Stimulated activated CD4-positive, alpha-beta T cell treated with anti-CD3 and anti-CD28 coated beads, Interleukin-1b, Interleukin-23, amount 100 ng/mL, for 48 hours (primary cell): ENCODE measurements at places on chromosomes 6 and 20.

DNA sequence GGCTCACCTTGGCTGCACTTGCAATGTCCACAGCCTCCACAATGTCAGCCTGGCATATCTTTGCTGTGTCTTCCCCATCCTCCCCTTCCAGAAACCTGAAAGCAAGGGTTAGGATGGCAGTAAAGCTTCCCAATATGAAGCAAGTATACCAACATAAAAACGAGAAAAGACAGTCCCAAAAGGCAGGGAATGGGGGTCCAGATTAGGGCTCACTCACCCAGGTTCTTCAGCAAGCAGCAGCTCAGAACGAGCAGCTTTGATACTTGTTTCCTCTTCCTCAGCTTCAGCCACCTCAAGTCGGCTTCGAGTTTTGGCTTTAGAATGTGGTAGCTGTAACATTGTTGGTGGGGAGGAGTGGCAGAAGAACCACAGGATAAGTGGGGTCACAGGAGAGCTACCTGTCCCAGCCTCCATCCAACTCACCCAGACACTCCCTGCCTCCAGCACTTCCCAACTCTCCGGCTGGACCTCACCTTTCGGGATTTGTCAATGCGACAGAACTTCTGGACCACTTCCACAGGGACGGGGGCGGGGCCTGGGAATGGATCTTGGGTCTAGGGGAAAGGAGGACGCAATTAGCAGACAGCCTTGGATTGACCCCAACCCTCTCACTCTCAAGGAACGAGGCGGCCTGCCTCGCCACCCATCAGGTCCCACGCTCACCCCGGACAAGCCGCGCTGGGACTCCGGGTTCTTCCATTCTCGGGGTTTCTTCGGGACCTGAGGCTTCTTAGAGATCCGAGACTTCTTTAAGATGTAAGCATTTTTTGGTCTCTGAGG, 708 bp downstream of the WDR46 start:
- DNase-seq, result no peak

DNA sequence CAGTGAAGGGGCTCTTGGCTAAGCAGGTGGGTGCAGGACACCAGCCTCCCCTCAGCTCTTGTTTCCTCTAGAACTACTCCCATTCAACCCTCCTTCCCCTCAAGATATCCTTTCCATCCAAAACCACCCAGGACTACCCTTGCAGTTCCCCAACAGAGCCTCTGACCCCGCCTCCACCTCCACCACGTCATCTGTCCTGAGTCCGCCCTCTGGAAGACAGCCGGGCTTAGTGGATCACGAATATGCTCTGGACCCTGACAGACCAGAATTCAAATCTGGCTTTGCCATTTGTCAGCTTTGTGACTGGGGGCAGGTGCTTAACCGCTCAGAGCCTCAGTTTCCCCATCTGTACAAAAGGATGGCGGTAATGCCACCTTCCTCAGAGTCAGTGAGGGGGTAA, 31.4 kb downstream of the TFEB start:
- no peak for DNase-seq

DNA sequence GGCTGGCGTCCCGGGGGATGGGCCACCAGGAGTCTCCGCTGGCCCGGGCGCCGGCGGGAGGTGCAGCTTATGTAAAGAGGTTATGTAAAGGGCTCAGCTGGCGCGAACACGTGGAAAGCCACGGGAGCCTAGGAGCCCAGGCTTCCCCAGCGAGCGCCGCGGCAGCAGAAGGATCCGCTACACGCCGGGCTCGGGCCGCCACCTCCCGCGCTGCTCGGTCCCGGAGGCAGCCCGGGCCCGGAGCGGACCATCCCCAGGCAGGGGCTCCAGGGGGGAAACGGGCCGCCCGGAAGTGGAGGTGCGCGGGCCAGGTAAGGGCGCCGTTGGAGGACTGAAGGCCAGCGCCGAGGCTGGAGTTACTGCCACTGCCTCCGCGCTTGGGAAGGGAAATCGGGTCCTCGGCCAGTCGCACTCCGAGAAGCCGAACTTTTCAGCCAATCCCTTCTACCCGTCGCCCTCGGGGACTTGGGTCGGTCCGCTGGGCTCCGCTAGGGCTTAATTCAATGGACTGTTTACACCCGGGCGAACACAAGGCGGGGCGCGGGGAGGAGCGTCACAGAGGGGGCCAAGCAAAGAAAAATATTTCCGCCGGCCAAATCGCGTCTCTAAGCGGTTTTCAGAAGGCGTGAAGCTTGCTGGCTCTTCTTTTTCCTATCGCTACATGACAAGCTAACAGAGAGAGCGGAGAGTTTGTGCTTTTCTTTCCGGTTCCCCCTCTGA, 398 bp downstream of the STK35 start:
- DNase-seq, result peak; percentile 88

DNA sequence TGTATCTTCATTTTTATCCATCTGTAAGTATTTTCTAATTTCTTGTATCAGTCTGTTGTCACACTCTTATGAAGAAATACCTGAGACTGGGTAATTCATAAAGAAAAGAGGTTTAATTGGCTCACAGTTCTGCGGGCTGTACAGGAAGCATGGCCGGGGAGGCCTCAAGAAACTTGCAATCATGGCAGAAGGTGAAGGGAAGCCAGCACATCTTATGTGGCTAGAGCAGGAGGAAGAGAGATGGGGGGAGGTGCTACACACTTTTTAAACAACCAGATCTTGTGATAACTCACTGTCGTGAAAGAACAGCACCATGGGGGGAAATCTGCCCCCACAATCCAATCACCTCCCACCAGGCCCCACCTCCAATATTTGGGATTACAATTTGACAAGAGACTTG, 10.9 kb upstream of the BCKDHB start:
- no peak for DNase-seq

- DNase-seq, result no peak
These were observed 49.2 kb downstream of the CBFA2T2 start for GRCh38 chr20:33539129-33539528.

DNA sequence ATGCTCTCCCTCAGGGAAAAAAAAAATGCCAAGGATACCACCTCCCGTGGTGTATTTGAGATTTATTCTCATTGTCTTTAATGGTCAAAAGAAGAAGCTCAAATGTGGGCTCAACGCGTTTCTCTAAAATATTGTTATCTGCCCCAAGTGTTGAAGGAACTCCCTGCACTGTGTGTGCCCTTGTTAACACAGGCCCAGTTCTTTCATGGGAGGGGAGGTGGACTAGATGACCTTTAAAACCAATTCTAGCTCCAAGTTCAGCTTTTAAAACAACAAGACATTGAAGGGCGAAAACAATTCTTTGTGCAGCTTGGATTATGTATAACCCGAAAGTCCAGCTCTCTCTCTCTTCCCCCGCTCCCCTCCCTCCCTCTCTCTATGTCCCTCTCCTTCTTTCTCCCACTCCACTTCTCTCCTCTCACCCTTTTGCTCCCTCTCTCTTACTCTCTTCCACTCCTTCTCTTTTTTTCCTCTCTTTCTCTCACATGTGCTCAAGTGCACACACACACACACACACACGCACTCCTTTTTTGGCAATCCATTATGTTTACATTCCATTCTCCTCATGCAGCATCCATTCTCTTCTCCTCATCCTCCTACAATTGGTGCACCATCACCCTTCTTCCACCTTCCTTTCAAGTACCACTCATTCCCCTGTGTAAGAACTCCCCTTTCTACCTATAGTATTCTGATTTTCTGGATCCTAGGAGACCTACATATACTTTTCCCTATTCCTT, 8.5 kb downstream of the HLA-DMB start:
- DNase-seq, result no peak

- DNase-seq, result no peak
These were observed 20.3 kb downstream of the CCDC170 start for GRCh38 chr6:151514000-151514730.

DNA sequence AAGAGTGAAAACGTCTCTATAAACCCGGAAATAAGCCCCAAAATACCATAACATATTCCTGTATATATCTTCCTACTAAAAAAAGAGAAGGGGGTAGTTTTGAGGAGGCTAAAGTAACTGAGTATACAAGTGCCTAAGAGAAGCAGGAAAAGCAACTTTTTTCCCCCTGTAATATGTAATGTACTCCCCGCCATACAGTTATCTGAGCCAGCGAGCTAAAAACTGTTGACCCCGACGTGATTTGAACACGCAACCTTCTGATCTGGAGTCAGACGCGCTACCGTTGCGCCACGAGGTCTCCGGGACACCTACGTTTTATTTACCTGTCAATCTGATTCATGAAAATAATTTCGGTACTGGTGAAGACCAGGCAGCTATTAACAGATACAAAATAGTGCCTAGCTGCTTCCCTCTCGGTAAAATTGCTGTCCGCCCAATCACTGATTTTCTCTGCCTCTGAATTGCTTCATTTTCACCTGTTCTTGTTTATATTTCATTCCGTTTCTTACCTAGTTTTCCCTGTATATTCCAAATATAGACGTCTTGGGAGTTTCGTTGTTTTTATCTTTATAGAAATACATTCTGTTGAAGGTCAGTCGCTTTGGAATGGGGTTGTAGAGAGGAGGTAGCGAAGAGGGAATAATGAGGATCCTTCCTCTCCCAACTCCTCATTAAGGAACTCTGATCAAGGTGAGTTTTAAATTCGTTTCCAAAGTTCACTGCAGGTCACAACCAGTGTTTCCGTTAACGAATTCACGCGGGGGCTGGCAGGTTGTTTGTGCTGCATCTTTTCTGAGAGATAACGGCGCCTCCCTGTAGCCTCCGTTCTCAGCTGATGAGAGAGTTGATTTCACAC, 33.6 kb upstream of the BTN3A2 start:
- DNase-seq, result peak; percentile 62

- DNase-seq, result no peak
These were observed 35.8 kb downstream of the TOP1 start for GRCh38 chr20:41064377-41064776.

GRCh38 chr6:53752856-53753255, 41.9 kb upstream of the LRRC1 start:
- DNase-seq, result no peak
